ENCODE measurements at places on chromosomes 7 and 10.

DNA sequence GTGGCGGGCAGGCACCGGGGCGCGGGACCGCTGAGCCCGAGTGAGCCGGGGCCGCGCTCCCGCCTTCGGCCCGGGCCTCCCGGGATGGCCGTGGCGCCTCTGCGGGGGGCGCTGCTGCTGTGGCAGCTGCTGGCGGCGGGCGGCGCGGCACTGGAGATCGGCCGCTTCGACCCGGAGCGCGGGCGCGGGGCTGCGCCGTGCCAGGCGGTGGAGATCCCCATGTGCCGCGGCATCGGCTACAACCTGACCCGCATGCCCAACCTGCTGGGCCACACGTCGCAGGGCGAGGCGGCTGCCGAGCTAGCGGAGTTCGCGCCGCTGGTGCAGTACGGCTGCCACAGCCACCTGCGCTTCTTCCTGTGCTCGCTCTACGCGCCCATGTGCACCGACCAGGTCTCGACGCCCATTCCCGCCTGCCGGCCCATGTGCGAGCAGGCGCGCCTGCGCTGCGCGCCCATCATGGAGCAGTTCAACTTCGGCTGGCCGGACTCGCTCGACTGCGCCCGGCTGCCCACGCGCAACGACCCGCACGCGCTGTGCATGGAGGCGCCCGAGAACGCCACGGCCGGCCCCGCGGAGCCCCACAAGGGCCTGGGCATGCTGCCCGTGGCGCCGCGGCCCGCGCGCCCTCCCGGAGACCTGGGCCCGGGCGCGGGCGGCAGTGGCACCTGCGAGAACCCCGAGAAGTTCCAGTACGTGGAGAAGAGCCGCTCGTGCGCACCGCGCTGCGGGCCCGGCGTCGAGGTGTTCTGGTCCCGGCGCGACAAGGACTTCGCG is 534 bp downstream of the FZD9 start:
- DNase-seq: no peak

- no peak for DNase-seq
Observed at GRCh38 chr10:98268694-98269431, 869 bp upstream of the LOXL4 start.

DNA sequence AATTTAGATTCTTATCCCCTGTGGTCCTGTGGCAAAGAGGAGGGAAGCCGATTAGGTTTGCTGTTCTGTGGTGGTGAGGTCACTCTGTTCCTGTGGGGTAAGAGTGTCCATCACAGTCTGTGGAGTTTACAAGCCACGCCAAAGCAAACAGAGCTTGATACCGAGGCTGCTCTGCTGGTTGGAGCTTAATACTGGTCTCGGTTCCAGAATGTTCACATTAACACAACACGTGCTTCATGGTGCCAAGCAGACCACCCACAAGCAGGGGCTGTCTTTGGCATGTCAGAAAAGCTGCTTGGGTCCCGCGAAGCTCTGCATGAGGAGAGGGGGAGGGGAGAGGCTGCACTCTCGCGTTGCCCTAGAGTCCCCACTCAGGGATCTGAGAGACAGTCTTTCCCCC is 47.5 kb downstream of the DNAJB6 start:
- peak; percentile 43 for DNase-seq

- peak; percentile 74 for DNase-seq
Observed at GRCh38 chr7:13336227-13336626, 648.8 kb downstream of the ARL4A start.

- DNase-seq: no peak
Observed at GRCh38 chr10:499991-500390, 189.5 kb downstream of the DIP2C start.

DNA sequence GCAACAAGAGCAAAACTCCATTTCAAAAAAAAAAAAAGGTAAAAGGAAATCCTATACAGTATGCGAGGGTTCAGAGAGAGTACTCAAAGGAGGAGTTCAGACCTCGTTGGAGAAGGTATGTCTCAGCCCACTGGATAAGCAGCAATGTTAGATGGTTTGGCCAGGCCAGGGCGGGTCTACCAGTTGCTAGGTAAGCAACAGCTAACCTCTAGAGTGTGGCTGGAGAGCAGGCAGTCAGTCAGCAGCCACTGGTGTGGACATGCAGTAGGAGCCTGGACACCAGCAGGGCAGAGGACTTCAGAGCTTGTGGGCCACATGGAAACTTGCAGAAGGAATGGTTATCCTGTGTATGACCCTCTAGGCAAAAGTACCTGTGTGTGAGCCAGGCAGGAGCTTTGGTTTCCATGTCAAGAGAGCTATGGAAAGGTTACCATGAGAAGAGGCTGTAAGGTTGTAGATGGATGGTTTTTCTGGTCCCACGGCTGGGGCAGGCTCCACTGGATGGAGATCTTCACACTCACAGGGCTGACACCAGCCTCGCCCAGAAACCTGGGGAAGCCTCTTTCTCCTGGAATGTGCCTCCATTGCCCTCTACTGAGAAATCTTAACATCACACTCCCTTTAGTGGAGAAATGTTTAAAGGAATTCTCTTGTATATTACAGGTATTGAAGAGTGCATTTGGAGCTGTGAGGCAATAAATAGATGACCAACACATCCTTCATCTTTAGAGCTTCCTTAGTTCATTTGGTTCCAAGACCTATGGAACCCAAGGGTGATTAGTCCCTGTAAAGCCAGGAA is 63.6 kb downstream of the CCDC186 start:
- DNase-seq: no peak

DNA sequence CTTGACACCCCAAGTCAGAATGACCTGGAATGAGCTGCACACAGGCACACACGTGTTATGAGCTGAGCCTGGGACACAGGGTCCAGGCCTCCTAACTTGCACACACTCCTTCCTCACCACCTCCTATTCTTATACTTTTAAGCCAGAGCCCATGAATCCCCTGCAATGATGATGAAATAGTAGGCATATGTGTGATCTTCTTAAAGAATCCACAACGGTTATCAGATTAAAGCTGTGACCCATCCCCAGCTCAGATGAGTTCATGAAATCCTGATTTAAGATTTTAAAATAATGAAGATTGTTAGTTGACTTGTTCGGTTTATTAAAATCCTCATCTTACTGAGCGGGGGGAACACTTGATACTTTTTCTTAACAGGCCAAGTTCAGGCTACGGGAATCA is 38.6 kb downstream of the PITRM1 start:
- no peak for DNase-seq

DNA sequence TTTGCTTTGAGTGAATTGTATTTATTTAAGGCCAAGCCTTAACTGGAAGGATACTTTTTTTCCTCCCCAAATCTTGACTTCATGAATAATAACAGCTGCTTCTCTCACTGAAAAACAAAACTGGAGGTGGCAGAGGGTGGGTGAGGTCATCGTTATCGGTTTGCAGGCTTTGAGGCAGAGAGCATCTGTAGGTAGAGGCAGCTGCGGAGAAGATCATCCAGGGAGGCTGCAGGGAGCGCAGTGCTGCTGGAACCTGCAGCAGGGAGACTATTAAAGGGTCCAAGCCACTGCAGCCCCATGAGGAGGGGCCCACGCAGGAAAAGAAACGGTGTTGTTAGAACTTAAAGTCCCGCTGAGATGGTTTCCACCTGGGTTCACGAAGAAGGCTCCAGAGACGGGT is 112.1 kb upstream of the SDK1 start:
- DNase-seq: no peak

DNA sequence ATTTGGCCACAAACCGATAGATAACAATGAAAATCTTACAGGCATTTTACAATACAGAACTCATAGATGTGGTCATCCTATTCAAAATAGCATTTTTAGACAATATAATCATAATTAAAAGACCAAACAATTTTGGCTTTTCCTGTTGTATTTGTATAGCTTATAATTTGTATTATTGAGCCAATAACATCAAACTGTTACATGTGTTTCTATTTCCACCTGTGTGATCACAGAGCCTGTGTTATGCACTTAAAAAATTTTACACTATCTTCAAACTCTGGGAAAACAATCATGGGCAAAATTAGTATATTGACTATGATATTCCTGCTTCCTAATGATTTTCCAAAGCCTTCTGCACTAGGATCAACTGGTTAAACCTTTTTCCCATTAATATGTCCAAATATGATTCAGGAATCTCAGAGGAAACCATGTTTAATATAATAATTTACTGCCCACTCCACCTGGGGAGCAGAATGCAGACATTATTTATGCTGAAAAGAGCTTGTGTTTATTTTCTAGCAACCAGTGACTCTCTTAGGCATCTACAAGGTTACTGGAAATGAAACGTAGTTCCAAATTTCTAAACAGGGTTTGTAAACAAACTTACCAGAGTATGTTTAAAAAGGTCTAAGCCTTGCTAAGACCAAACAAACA is 1.7 kb downstream of the RHOBTB1 start:
- no peak for DNase-seq

GRCh38 chr10:102247734-102248133 is 2.4 kb downstream of the GBF1 start:
- DNase-seq: no peak

DNA sequence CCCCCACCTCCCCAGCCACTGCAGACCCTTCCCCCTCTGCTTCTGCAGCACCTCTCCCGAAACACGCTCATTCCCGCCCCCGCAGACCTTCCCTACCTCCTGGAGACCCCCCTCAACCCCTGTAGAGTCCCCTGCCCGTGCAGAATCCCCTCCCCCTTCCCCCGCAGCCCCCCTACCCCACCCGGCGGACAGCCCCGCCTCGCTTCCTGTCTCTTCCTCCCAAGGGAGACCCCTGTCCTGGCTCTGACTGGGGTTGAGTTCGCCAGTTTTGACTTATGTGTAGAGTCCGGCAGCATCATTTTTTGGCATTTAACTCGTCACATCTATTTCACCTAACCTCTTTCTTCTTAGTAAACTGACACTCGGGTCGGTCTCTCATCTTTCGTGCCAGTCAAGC is 54.0 kb downstream of the ALOX5 start:
- no peak for DNase-seq

GRCh38 chr7:36314491-36314890 is 75.2 kb upstream of the ANLN start:
- DNase-seq: no peak

DNA sequence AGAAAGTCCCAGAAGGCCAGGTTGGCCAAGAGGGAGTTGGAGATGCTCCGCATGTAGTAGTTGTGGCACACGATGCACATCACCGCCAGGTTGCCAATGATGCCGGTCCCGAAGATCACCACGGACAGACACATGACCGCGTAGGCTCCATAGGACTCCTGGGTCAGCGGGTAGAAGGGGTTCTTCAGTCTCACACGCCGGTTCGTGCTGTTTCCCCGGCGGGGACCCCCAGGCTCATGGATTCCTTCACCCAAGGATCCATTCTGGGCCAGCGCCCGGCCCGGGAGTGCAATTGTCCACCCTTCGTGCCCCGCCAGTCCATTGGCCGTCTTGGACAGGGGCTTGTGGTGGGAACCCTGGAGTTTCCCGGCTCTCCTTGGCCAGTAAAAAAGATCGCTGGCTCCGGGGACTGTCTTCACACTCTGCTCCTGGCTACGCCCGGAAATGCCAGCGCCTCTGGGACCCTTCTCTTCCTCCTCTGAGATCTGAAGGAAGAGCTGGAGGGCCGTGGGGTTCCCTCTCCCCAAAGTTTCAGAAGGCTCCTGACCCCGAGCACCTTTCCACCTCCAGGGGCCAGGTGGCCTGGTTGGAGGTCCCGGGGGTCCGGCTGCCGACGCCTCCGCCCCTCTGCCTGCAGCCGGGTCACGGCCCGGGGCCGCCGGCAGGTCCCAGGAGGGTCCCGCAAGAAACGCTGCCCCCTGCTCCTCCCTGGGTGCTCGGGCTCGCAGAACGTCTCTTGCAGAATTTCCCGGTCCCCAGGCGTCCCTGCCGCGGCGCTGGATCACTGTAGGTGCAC is 1.3 kb downstream of the GPR37 start:
- peak; percentile 12 for DNase-seq

- no peak for DNase-seq
Observed at GRCh38 chr10:122056431-122057094, 67.6 kb downstream of the TACC2 start.

- DNase-seq: no peak
Observed at GRCh38 chr7:54145716-54146115, 396.5 kb upstream of the VSTM2A start.

DNA sequence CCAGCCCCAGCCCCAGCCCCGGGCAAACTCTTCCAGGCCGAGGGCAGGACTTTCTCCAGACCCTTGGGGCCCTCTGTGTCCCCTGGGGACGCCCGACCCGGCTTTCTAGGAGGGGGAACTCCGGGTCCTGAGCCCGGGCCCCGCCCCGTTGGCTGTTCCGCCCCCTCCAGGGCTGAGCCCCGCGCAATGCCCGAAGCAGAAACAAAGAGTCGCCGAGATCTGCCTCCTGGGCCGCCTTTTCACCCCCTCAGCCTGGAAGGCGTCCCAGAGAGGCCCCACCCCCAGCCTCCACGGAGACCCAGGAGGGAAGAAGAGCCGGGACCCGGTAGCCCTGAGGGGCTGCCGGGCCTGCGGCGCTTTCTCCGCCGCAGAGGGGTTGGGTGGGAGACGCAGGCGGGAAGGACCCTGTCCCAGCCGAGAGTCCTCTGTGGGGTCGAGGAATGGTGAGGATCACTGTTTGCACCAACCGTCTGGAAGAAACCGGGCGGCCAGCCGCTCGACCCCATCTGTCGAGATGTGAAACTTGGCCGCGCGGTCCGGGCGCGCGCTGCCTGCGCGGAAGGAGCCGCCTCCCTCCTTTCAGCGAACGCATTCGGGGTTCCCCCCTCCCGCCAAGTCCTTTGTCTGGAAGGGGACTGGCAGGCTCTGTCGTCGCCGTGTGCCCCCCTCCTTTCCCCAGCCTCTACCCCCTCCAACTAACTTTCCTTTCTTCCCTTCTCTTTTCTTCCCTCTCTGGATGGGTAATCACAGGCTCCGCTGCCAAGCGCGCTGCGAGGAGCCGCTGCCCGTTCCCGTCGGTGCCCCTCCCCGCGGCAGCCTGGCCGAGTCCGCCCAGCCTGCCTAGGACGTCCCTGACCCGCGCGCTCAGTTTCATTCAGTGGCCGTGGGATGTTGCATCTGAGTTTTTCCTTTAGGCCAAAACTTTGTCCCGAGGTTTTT is 10.2 kb downstream of the EN2 start:
- DNase-seq: no peak

DNA sequence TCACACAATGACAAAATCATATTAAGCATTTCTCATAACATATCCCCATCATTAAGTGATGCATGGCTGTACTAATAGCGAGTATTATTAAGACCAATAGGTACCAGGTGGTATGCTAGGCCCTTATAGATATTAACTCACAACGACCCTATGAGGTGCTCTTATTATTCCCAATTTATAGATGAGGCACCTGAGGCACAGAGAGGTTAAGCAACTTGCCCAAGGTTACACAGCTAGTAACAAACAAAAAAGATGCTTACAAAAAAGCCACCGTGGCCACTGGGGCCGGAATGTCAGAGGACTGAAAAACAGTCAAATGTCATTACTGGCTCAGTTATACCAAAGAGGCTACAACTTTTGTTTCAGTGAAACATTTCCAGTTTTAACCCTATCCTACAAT is 96.0 kb downstream of the OR13A1 start:
- DNase-seq: no peak

DNA sequence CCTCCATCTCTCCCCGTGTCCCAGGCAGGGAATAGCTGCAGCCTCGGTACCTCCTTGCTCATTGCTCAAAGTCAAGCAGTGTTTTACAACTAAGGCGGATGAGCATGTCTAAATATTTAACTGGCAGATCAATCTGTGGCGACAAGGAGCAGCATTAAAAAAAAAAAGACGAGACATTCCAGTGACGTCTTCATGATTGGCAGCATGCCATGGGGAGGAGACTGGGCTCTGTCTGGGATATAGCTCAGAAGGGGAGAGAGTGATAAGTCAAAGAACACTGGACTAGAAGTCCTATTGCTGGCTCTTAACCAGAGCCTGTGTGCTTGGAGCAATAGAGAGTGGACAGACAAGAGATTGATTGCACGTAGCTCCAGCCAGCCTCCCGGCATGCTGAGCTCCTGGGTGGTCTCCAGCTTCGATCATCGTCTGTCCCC is 287.5 kb upstream of the PODXL start:
- DNase-seq: peak; percentile 44

- no peak for DNase-seq
Observed at GRCh38 chr10:127648885-127649284, 88.1 kb upstream of the FOXI2 start.

All from fibroblast of lung (primary cell).